SHP77 (cell line): ENCODE measurements at places on chromosomes 1 and 21.

DNA sequence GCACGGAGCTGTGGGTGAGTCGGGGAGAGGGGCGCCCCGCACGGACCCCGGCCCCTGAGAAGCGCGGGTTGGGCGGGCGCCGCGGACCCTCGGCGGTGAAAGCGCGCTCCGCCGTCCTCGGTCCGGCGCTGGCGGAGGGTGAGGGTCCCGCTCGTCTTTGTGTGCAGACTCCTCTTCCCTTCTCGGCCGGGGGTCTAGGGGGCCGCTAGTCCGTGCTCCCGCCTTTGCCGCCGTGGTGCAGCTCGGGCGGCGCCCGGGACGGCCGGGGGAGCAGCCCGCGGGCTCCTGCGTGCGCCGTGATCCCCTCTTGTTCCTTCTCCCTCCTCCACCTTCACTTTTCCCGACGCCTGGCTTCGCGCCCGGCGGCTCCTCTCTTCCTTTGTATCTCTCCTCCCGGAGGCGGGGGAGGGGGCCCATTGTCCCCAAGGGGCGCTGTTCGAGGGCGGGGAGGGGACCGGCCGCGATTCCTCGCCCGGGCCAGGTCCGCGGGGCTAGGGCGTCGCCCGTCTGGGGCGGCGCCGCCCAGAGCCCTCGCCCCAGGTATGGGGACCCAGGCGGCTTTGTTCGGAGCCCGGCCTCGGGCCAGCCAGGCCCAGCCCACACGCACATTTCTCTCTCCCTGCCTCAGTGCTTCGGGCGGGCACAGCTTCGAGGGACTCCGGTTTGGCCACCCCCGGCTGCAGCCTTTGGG is 519 bp downstream of the FNBP1L start:
- DNase-seq: peak; percentile 27

DNA sequence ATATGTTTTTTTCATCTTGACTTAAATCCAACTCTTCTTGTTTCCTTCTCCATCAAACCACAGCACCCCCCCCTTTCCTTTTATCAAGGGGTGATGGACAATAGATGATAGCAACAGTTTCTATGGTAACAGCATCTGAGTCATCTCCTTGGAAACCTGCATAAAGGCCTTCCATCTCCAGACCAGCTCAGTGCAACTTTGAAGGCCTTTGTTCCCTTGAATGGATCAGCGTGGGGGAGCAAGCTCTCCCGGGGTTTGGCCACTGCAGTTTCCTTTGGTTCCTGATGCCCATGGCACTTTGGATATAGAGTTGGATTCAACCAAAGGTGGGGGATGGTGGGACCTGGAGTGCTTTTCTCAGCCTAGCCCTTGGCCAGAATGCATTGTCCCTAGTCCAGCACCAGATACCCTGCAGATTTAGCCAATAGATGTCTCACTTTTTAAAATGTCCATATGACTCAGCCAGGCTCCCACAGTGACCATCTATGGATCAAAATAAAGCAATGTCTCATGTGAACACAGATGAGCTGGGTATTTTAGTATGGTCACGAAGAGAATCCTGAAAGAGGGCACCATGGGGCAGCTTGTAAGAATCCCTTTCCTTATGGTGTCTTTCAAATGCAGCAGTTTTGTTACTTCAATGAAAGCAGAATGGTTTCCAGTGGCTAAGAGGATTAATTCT is 127.7 kb downstream of the SPATA46 start:
- no peak for DNase-seq

- no peak for DNase-seq
Observed at GRCh38 chr1:65027666-65028358, 61.5 kb upstream of the JAK1 start.

GRCh38 chr21:46145159-46145839 is 10.1 kb downstream of the FTCD start:
- DNase-seq: no peak

GRCh38 chr1:92858564-92859399 is 26.9 kb downstream of the RPL5 start:
- DNase-seq: peak; percentile 74

GRCh38 chr21:45136927-45137611 is 62.7 kb downstream of the ADARB1 start:
- peak; percentile 64 for DNase-seq

- DNase-seq: no peak
Observed at GRCh38 chr21:42527489-42528158, 14.0 kb downstream of the SLC37A1 start.

GRCh38 chr1:1021920-1022259 is 2.0 kb downstream of the AGRN start:
- DNase-seq: no peak

DNA sequence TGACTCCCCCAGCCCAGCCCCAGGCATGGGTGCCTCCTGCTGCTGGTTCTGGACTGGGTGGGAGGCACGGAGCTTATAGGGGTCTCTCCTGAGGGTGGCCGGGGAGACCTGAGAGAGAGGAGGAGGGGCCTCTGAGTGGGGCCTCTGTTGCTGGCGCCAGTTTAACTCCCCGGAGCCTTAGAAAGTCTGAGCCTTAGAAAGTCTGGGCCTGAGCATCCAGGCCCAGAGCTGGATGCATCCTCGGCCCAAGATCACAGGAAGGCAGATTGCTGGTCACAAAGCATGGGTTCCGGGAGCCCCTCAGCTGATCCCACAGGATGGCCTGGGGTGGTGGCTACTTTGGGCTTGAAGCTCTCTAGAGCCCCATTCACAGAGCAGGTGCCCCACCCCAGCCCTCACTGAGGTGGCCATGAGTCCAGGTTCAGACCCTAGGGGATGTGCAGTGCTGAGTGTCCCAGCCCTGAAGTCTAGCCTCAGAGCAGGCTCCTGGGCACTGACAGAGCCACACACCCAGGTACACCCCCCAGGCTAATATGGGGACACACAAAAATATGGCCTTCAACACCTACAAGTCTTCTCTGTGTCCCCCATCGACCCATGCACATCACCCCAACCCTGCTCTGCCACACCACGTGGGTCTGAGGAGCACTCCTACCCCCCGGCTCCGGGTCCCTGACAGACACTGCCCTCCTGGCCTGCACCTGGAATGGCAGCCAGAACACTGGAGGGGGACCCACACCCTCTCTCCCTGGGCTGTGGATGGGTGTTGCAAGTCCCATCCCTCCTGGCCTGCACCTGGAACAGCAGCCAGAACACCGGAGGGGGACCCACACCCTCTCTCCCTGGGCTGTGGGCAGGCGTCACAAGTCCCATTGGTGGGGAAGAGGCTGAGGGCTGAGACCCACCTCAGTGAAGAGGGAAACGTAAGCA is 9.7 kb downstream of the PLA2G2F start:
- no peak for DNase-seq

DNA sequence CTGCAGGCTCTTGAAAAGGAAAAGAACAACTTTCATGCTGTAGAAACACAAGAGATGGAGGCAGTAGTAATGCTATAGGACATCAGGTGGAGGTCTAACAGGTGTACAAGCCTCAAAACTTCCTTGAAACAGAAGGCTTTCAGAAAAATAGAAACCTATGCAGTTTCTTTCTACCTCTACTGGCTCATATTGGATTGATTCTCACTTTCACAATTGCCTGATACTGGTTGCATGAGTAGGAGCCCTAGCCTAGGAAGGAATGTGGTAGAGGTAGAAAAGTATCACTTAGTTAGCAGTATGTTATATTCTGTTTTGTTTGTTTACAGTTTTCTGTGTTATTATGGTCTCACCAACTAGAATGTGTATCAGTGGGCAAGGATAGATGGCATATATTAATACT is 175.4 kb upstream of the GORAB start:
- DNase-seq: no peak

DNA sequence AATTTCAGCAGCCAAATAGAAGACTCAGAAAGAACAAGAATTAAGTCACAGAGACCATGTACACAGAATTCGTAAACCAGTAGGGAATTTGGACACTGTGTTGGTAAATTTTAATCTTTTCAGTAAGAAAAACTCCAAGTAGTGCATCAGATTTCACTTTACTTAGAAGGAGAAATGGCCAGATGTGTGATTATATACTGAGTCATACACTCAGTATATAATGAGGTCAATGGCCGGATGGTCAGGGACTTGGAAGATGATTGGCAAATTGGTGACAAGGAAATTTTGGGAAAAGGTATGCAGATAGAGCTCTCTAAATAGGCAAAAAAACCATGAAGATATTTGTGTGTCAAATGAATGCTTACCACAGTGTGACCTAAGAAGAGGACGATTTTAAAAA is 399.8 kb upstream of the LRRC7 start:
- no peak for DNase-seq

- no peak for DNase-seq
Observed at GRCh38 chr1:4062992-4063391, 162.9 kb upstream of the C1orf174 start.

DNA sequence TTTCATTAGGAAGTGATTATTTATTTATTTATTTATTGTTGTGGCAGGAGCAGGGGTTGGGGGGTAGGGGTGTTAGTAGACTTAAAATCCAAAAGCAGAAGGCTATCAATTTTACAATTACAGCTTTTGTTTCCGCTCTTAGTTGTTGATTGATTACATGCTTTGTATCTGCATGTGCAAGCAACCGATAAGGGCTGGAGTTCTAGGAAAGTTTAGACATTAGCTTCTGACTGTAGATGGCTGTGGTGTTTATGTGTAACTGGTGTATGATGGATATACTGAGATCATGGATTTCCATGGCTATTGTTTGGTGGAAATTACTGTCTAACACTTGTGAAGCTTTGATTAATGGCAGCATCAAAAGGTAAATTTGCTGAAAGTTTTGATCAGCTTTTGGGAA is 2.8 kb downstream of the ST6GALNAC5 start:
- DNase-seq: no peak

DNA sequence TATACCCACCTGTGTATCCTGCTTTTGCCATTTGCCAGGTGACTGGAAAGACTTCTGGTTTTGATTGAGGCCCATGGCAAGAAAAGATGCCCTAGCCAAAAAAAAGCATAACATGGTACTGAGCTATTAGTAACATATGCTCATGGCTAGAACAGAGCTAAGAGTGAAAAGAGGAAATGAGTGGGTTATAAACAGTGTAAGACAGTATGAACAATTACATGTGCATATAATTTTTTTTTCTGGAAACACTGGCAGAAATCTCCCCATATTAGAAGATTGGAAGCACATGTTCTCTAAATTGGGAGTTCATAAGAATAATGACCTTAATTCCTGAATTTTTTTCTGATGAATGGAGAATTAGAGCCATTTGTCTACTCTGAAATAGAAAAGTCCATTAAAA is 41.2 kb upstream of the PDC start:
- DNase-seq: no peak

- DNase-seq: no peak
Observed at GRCh38 chr21:36847189-36847588, 119.3 kb downstream of the HLCS start.

- DNase-seq: no peak
Observed at GRCh38 chr1:242139442-242139841, 140.5 kb upstream of the MAP1LC3C start.

DNA sequence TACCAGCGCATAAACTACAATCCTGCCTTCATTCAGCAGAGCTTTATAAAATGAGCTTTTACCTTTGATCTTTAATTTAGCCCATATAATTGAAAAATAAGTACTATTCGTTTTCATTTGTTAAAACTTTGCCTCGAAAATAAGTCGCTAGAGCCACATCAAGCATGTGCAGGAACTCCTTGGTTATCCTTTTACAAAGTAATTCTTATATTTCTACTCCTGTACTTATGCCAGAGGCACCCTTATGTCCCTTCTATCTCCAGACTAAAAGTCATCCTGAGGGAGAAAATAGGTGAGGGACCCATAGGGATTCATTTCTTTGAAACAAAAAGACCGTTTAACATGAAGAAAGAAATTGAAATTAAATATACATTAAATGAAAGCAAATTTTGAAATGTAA is 278.2 kb upstream of the C1orf105 start:
- DNase-seq: no peak

DNA sequence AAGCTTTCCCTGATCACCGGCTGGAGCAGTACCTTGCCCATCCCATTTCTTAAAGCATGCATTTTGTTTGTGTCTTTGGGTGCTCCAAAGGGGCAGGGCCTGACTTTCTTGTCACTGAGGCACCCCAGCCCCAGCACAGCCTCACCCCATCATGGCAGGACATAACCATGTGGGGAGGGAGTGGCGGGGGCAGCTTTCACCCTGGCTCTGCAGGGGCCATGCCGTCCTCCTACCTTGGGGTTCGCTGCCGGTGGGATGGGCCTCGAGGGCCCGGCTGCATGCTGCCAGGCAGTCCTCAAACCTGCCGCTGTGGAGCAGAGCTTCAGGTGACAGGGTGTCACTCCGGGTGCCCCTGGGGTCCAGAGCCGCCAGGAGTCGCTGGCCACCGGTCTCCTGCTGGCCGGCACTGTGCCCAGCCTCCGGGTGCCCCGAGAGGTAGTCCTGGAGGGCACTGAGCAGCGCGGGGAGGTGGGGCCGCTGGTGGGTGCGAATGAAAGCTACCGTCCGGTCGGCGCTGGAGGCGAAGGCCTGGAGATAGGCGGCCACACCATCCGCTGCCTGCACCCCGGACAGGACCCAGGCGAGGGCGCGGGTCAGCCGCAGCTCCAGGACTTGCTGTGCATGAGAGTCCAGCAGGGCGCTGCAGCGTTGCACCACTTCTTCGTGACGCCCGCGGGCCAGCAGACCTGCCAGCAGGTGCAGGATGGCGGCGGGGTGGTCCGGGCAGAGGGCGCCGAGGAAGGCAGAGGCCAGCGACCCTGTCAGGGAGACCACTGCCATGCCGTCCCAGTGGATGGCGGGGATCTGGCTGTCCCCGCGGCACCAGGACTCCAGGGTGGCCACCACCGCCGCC is 1.5 kb downstream of the TTC34 start:
- DNase-seq: no peak

GRCh38 chr1:20405893-20406604 is 80.0 kb downstream of the CAMK2N1 start:
- no peak for DNase-seq

- no peak for DNase-seq
Observed at GRCh38 chr1:157030728-157031127, 14.8 kb downstream of the ARHGEF11 start.

GRCh38 chr1:60727552-60727951 is 354.8 kb upstream of the NFIA start:
- DNase-seq: no peak

GRCh38 chr1:27106561-27107323 is 48.2 kb downstream of the SLC9A1 start:
- DNase-seq: no peak

- DNase-seq: peak; percentile 69
Observed at GRCh38 chr1:5108740-5109139, 454.3 kb downstream of the AJAP1 start.

DNA sequence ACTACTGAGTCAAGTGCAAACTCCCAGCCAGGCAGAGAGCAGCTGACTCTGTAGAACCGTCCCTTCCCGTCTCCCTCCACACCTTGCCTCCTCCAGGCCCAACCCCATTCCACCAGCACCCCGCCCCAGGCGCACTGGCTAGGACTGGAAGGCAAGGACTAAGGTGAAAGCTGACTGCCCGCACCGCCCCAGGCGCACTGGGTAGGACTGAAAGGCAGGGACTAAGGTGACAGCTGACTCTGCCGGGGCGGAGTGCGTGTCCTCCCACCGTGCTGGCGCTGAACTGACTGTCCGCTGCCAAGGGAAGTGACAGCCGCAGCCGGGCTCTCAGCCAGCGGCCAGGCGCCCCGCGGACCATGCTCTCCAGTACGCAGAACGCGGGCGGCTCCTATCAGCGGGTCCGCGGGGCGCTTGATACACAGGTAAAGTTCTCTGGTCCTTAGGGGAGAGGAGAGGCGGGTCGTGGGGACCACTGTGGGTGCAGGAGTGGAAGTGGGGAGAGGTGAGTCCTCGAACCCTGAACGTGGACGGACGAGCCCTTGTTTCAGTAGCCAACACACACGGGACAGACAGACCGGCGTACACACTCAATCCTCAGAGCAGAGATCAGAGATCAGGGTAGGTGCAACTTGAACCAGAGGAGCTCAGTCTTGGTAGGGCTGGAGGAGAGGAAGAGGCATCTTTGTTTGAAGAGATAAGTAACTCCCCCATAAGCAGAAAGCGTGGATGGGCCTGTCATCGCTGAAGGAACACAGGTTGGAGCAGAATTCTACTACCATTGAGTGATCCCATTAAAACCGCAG is 58.0 kb downstream of the RBM11 start:
- no peak for DNase-seq
